GM12891 (cell line): ENCODE measurements at places on chromosomes 6 and 20.

GRCh38 chr6:39835821-39836295 lies 43.7 kb downstream of the DAAM2 start:
- DNase-seq, result no peak

- no peak for DNase-seq
These were observed 661.3 kb downstream of the CD109 start for GRCh38 chr6:74357321-74357720.

GRCh38 chr6:43628393-43629103 lies 516 bp downstream of the GTPBP2 start:
- DNase-seq, result peak; percentile 56

DNA sequence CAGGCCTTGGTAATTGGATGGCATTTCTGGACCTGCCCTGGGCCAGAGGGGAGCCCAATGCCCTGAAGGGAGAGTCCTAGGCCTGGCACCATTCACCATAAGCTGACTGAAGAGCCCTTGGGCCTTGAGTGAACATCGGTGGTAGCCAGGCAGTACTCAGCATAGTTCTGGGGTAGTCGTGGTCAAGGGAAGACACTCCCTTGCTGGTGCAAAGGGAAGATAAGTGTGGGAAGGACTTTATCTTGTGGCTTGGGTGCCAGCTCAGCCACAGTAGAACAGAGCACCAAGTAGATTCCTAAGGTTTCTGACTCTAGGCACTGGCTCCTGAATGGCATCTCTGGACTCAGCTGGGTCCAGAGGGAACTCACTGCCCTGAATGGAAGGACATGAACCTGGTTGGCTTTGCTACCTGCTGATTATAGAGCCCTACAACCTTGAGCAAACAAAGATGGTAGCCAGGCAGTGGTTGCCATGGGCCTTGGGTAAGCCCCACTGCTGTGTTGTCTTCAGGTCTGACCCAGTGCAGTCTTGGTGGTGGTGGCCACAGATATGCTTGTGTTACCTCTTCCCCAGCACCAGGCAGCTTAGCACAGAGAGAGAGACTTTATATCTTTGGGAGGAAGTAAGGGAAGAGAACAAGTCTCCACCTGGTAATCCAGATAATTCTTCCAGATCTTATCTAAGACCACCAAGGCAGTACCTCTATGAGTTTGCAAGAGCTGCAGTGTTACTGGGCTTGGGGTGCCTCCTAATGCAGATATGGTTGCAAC lies 83.5 kb downstream of the PRDM13 start:
- no peak for DNase-seq

DNA sequence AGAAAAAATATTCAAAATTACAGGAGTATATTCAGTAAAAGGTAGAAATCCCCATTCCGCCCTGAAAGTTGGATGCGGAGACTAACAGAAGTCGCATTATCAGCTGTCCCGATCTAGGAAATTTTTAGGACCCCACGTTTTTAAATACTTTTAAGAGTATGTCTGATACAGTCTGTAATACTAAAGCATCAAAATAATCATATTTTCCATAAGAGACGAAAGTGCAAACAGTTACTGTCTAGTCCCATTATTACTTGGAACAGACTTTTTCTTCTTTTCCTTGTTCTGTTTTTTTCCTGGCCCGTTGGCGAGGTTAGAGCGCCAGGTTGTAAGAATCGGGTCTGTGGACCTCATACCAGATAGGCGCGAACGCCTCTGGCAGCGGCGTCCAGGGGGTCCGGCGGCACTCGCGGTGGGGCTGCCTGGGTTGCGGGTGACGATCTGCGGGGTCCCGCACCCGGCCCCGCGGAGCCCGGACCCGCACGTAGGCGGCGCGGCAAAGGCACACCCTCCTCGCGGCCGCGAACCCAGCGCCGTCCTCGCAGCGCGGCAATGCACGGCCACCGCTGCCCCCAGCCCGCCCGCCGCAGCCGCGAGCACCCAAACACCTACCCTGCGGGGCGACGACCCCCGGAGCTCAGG lies 460 bp downstream of the PLAGL1 start:
- DNase-seq, result no peak
